ENCODE measurements at places on chromosomes 2 and 18. TPM values are rescaled to one million over a fixed set of nuclear protein-coding genes. Genes with fewer than 3 reads are reported as not detected.

DNA sequence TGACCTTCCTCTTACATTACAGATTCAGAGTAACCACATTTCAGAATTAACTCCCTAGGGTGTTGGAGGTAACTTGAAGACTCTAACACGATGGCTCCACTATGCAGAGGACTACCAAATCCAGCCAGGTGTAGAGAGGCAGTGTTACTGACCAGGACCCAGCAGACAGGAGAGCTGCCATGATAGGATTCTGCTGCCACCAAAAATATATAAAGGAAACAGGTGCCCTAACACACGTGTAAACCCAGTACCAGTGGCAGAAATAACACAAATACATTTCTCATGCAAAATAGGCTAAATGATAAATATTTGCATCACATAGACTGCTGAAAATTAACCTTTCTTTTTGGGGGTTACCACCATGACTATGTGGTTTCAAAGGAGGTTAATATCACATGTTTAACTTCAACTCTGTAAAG, 7.0 kb downstream of the ZBTB14 start:
- DNase-seq: no peak

Gene ALK
- total RNA-seq: under 0.01 TPM

GRCh38 chr2:143726151-143726845, 597.1 kb downstream of the ARHGAP15 start:
- no peak for DNase-seq

Gene SMYD1
- total RNA-seq: not detected

DNA sequence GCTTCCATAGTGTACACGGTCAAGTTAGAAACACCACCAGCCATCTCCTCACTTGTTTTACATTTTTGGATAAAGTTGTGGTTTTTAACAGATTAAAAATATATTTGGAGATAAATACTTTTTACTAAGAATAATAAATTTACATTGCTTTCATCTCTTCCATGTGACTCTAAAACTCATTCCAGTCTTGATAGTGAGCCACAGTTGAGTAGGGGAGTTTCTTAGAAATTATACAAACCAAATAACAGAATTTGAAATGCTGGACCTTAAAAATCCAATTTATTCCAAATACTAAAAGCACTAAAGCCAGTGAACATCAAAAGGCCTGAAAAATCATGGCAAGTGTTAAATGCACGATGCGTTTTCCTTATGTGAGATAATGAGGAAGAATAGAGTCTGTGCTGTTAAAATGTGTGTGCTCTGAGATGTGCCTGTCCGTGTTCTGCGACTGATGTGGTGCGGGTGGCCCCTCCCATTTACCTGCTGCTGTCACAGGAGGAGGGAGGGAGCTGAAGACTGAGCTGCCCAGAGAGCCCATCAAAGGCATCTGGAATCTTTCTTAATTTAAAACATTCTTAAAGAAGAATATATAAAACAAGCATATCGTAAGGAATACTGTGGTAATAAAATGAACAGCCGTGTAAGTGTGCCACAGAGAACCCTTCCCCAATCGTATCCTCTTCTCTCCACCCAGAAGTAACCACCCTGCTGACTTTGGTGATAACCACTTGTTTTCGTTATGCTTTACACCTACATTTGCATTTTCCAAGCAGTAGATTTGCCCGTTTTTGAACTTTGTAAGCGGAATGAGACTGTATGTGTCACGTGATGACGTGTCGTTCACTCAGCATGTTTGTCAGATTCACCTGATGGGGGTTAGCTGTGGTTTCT, 57.0 kb upstream of the TXNDC2 start:
- DNase-seq: no peak

Gene HMSD
- 0.83 TPM for total RNA-seq

Gene CNDP1
- not detected for total RNA-seq

DNA sequence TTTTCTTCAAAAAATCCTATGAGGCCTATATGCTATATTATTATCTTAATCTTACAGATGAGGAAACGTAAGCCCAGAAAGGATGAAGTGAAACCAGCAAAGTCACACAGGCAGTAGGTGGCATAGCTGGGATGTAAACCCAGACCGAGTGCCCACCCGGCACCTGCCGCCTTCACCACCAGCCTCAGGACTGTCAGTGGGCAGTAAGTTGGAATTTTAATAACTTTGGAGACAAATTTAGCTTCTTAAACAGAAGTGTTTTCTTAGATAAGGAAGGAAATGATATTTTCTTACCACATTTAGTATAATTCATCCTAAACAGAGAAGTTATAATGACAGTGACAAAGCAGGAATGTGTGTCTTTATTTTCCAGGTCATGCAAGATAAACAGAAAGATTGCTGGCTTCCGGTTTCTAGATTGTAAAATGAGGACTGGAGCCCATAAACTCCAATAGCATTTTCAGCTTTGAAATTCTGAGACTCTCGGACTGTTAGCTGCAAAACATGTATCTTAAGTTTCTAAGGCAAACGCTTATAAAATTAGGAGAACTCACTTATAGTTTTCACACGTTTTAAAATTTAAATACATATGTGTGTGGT, 59.3 kb downstream of the CD8B2 start:
- DNase-seq: no peak

GRCh38 chr18:21047126-21047525, 64.5 kb downstream of the ROCK1 start:
- no peak for DNase-seq

Gene MERTK
- total RNA-seq: 6.6 TPM

GRCh38 chr2:11503354-11503927, 30.4 kb upstream of the GREB1 start:
- no peak for DNase-seq

DNA sequence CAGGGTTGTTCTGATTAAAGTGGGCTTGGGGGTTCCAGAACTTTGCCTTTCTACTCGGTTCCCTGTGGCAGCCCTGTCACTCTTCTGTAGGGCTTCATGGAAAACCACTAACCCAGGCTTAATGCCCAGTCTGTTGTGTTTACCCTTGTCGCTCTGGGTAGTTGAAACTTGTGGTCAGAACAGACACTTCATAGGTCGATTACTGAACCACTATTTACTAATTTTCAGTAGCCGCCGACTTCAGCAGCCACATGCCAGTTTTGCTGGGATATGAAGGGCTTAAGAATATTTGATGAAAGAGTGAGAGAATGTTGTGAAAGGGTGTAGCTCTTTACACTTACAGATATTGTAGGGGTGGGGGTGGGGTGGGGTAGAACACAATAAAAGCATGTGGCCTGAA, 362.3 kb downstream of the RND3 start:
- peak; percentile 59 for DNase-seq

DNA sequence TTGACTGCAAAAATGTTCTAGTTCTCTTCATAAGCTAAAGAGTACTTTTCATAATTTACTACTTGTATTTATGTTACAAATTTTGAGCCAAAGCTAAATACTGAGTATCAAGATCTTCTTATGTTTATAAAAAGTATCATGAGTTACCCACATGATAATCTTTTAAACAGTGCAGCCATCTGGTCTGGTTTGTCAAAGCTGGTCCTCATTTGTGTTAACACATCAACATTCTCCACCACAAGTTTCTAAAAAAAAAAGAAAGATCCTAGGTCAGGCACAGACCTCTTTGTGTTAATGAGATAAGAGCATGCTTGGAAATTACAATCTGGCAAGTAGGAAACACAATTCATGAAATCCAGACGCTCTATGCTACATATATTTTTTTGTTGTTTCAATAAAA, 75.5 kb upstream of the FRZB start:
- DNase-seq: peak; percentile 67

DNA sequence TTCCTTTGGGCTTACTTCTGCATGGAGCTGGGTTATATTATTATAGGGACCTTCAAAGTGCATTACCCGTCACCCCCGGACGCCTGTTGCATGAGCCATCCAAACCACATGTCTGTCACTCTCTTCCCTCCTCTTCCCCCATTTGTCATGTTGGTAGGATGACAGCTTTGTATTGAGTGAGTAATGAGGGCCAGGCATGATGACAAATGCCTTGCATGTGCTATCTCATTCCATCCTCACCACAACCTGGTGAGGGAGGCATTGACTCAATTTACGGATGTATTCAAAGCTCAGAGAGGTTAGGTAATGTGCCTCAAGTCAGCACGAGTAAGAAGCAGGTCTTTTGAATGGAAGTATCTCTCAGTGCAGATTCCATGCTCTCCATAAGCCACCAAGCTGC, 510.5 kb upstream of the TNP1 start:
- DNase-seq: no peak

- peak; percentile 91 for DNase-seq
These were observed 96.2 kb downstream of the KLHL29 start for GRCh38 chr2:23480957-23481797.

DNA sequence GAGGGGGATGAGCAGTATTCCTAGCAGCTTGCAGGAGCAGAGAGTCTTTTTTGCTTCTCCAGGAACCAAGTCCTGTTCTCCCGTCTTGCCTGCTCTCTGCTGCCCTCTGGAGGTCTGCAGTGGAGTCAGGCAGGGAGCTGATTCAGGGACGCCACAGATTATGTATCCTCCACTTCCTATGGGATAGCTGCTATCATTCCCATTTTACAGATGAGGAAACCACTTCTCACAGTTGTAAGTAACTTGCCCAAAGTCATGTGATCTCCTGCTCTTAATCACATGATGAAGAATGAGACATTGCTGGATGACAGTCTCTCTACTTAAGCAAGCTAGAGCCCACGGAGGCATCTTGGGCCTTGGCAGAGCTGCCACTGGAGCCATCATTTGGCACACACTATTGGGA, 8.3 kb downstream of the SLC4A5 start:
- DNase-seq: peak; percentile 75

Gene LOXHD1
- not detected for total RNA-seq

DNA sequence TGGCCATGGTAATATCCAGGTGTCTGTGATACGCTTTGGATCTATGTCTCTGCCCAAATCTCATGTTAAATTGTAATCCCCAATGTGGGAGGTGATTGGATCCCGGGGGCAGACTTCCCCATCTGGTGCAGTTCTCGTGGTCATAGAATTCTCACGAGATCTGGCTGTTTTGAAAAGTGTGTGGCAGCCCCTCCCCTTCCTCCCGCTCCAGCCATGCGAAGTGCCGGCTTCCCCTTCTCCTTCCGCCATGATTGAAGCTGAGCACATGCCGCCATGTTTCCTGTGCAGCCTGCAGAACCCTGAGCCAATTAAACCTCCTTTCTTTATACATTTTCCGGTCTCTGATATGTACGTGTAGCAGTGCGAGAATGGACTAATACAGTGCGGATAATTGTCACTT, 42.5 kb downstream of the GPC1 start:
- no peak for DNase-seq

GRCh38 chr18:21739604-21740537, 721 bp upstream of the MIB1 start:
- DNase-seq: no peak
